Right forelimb (tissue), 1 donor: ENCODE measurements at places on chromosomes 1 and 21.

DNA sequence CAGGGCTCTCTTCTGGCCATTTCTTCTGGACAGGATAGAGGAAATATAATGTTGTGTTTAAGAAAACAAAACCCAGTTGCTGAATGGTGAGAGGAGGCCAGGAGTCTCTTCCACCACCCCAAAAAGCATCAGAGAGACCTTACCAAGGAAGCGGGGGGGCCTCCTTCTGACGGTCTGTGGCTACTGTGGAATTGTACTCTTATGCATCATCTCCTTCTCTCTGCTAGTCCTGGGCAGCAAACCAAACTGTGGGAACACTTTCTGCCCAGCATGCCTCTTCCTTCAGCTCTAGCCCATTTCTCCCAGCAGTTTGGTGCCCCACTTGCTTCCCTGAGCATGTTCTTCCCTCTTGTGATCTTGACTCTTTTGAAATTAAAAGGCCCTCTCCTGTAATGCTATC, 157.7 kb downstream of the HHIPL2 start:
- no peak for DNase-seq

GRCh38 chr1:225508538-225509375, 80.9 kb upstream of the LBR start:
- no peak for DNase-seq

GRCh38 chr21:43297989-43298388, 128.9 kb downstream of the SIK1 start:
- no peak for DNase-seq

DNA sequence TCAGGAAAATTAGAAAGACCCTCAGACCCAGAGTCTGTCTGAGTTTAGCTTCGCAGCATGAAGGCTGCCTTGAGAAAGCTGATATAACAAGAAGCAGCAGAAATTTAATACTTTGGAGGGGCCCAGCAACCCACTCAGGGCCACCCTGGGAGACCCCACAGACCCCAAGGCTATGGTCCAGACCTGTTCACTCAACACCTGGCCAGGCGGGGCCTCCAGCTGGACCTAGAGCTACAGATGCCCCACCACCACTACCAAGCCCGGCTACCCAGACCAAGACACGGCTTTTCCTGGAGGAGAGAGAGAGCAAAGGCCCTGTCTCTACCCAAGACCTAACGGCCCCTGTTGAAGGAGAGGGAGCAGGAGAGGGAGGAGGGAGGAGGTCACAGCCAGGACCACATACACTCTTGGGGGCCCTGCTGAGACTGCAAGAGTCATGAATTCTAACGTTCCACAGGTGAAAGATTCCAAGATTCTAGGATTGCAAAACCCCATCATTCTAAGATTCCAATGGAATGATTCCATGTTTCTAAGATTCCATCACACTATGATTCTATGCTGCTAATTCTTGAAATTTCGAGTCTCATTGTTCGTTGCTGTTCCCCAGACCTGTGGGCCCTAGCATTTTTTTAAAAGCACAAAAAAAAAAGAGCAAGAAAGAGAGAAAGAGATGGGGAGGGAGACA, 53.2 kb downstream of the LACTBL1 start:
- DNase-seq = no peak

- DNase-seq = no peak
Measured at GRCh38 chr1:229005556-229005955, 265.4 kb upstream of the RAB4A start.

DNA sequence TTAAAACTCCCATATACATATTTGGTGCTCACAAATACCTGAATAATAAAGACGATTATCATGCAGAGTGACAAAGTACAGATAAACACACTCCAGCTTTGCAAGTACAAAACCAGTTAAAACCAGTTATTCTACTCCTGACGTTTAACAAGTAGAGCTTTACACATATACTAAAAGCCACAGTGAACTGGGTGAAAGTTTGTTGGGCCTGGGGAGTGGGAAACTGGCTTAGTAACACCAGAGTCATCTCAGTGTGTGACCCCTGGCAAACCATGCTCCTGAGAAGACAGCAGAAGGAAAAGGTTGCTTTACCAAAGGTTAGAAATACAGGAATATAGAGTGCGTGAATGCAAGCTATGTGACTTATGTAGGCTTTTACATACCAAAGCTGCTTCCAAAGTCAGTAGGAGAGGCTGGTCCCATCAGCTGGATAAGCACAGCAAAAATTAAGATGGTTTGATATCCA, 148.1 kb downstream of the NRIP1 start:
- DNase-seq = no peak

DNA sequence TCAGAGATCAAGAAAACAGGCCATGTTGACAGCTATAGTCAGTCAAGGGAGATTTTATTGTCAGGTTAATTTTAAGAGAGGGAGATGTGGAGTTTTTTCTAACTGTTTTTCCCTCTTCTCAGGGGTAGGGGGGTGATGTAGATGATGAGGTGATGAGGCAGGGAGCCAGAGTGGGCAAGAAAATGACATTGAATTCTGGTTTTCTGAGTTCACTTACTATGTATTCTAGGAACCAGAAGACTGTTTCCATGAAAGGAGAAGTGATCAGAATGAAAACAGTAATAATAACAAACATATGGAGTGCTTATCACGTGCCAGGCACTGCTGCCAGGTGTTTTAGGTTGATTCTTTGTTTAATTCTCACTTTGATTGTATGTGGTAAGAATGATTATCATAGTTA, 40.2 kb downstream of the CASQ2 start:
- DNase-seq = no peak

GRCh38 chr1:84379917-84380180, 18.4 kb upstream of the DNASE2B start:
- DNase-seq = no peak
